Omental fat pad (tissue), 4 donors: ENCODE measurements at places on chromosomes 3 and 15.

DNA sequence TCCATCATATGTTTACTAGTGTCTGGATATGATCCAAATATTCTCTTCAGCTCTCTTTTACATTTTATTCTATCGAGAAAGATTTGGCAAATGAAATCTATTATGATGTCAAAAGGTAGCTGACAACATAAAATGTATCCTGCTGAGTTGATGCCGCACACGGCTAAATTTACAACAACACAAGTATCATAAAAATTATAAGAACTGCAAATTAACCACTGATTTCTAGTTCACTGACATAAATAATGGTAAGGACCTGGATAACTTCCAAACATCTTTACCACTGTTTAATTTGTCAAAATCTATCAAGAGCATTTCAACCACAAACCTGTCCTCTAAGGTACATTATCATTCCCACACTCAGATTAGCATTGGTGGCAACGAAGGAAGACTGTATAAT lies 244.5 kb downstream of the FOXP1 start:
- DNase-seq = no peak

DNA sequence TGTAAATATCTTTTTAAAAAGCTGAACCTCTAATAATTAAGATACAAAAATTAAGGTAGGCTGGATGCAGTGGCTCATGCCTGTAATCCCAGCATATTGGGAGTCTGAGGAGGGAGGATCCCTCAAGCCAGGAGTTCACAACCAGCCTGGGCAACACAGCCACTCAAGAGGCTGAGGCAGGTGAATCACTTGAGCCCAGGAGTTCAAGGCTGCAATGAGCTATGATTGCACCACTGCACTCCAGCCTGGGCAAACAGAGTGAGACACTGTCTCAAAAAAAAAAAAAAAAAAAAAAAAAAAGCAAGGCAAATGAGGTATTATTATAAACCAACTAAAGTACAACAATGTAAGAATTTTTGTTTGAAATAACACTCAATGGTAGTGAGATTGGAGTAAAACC lies 47.6 kb downstream of the EFHB start:
- DNase-seq = no peak

DNA sequence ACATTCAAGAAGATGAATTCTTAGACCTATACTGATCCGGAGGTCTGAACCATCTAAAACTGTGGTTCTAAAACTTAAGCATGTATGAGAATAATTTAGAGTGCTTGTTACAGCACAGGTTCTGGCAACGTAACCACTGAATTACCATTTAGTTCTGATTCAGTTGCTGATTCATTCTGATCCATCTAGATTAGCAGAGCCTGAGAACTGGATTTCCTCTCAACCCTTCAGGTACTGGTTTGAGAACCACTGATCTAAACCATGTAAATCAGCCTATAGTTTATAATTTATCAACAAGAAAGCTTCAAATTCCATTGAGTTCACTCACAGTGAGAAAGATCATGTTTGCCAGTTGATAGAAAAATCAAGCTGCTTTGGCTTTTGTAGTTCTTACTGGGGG lies 1001.1 kb upstream of the EPHA6 start:
- DNase-seq = no peak

- DNase-seq = no peak
Observed at GRCh38 chr15:60553163-60553562, 74.2 kb upstream of the ICE2 start.

- no peak for DNase-seq
Observed at GRCh38 chr3:193850084-193850619, 257.1 kb downstream of the OPA1 start.

DNA sequence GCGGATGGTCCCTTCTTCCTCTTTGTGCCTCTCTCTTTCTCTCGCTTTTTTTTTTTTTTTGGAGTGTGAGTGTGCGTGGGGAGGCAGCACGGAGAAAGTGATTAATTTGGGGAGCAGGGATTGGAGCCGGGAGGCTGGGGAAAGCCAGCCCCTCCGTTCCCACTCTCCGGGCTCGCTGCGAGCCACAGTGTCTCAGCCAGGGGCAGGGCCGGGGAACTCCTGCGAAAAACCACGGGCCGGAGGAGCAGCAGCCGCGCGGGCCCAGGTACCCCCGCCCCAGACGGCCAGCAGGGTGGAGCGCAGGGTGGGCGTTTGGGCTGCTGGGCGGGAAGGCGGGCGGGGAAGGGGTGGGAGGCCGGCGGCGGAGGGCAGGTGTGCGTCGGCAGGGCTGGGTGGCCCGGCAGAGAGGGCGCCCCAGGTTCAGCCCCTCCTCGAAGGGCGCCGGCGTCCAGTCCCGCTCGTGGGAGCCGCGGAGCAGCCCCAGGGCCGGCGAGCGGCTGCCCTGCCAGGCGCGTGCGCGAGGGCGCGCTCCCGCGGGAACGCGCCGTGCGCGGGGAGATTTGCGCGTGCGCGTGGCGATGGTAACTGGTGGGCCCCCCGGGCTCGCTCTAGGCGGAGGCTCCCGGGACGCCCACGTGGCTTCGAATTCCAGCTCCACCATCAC lies 1.4 kb downstream of the CHL1 start:
- DNase-seq = no peak

- peak; percentile 8 for DNase-seq
Observed at GRCh38 chr15:101043911-101044624, 124.9 kb downstream of the LRRK1 start.

DNA sequence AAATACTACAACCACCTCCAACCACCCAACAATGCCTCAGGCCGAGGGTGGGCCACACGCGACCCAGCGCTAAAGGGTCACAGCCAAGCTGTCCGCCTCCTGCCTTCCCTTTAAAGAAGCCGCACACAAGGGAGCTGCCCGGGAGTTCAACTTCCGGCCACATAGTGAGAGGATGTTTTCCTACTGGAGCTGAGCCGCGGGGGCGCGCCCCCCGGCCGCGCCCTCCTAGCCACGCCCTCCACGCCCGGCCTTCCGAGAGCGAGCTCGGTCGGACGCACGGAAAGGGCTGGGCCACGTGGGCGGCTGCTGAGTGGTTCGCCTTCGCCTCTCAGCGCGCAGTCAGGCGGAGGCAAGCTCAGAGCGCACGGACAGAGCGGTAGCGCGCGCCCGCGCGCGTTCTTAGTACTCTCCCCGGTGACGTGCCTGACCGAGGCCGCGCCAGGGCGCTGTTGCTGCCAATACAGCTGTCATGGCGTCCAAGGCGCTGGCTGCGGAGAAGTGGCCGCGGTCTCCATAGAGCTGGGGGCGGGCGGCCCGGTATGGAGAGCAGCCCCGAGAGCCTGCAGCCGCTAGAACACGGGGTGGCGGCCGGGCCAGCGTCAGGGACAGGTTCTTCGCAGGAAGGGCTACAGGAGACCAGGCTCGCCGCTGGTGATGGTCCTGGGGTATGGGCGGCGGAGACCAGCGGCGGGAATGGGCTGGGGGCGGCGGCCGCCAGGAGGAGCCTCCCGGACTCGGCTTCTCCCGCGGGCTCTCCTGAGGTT lies at the start of gene MINDY2:
TSS of gene MINDY2 (plus strand) at position 446 of the 764 bp plus-strand sequence. CDS start at position 540, 94 bp downstream.
- peak; percentile 79 for DNase-seq

- DNase-seq = no peak
Observed at GRCh38 chr3:49554633-49555265, 472 bp downstream of the BSN start.

DNA sequence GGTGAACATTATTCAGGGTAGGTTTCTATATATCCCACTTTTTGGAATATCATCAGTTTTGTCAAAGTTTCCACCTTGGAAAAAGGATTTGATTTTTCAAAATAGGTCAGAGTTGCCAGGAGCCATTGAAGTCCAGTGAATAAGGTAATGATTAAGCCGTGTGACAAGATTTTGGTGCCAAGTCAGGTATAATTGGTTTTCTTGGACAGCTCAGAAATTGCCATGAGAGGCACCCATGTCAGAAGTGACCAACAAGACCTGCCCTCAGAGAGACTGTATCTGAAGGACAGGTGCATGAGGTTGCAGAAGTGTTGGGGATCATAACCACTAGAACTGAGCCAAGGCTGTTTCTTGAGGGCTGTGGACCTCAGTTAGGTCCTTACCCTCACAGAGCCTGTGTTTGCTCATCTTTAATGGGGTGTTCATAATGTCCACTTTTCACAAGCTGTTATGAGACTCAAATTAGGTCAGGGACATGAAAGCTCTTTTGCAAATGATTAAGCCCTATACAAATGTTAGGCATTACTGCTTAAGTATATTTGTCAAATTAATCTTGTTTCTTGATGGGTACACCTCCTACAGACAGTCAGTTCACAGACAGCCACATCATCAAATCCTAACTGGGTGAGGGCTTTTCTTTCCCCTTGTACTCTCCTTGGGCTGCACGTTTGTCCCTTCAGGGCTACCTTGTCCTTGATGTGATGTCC lies 32.3 kb downstream of the CASR start:
- no peak for DNase-seq

GRCh38 chr15:66774001-66774814 lies 72.2 kb downstream of the SMAD6 start:
- DNase-seq = peak; percentile 78

DNA sequence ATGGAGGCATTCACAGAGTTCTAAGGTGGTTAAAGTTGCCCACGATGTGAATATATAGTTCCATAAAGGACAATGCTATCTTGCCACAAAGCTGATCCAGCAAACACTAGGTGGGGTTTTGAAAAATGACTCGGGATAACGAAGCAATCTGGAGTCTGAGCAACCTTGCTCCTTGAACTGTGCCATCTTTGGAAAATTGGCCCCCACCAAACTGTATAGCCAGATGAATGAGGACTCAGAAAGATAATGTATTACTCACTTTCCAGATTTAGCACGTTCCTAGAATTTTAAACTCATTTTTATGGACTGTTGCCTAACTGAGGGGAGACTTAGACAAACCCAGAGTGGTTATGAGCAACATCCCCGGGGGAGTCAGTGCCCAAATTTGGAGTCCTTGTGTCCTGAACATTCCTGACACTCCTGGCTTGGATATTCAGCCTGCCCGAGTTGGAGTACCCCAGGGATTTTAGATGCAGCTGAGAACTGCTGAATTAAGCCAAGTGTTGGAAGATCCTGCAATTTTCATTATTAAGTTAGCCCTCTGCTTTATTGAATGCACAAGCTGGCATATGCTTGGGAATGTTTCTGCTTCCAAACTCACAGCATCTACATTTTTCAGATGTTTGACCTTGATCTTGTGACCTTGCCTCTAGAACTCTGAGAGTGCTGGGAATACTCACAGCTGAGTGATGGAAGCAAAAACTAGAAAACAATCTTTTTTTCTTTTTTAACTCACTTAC lies 8.8 kb upstream of the MAGI1 start:
- DNase-seq = no peak

GRCh38 chr3:182683858-182684257 lies 109.4 kb upstream of the ATP11B start:
- no peak for DNase-seq

DNA sequence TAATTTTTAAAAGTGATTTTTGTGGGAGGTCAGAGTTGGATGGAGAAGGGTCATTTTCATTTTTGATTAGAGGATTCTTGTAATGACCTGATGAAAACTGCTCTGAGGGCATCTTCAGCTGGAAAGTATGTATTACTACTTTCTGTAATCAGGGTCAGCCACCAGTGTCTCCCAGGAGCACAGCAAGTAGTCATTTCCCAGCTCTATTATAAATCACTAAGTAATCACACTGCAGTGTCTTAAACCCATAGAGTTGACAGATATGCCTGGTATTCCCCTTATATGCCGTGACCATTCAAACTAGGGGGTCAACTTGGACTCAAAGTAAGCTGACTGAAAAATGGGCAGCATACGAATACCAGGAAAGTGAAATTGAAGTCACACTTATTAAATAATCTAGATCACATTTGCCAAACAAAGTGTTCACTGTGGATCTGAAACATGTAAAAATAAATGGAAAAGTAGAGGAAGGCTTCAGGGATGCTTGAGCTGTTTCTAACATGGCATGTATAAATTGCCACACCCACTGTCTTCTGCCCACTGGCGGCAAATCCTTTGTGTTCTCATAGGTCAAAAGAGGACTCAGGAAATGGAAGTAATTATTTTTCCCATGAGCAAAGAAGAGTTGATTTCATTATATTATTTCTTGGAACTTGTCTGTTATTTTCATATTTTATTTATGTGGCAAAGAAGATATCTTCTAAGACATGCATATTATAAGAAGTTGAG lies 105.7 kb downstream of the MBNL1 start:
- no peak for DNase-seq

DNA sequence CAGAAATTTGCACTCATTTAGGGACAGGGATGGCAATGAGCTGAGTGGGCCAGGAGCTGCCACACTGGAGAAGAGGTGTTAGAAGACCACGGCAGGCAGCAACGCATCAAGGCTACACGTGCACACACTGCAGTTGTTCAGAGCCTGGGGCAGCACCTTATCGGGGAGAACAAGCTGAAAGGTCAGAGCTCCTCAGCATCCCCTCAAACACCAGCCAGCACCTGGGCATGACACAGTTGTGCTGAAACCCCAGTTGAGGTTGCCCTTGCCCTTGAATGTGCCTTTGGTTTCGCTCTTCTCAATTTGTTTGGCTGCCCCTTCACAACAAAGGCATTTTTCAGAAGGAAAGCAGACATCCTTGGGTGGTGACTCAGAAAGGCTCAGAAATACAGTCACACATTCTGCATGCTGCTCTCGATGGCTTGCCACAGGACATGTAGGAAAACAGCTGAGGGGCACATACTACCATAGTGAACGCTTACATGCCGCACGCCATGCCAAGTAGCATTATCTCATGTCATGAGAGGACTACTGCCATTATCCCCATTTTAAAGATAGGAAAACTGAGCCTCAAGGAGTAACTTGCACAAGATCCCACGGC lies 57.6 kb downstream of the ST8SIA2 start:
- no peak for DNase-seq

- no peak for DNase-seq
Observed at GRCh38 chr15:60400944-60401343, 3.2 kb upstream of the ANXA2 start.

GRCh38 chr3:95348879-95349278 lies 1286.0 kb downstream of the NSUN3 start:
- no peak for DNase-seq

DNA sequence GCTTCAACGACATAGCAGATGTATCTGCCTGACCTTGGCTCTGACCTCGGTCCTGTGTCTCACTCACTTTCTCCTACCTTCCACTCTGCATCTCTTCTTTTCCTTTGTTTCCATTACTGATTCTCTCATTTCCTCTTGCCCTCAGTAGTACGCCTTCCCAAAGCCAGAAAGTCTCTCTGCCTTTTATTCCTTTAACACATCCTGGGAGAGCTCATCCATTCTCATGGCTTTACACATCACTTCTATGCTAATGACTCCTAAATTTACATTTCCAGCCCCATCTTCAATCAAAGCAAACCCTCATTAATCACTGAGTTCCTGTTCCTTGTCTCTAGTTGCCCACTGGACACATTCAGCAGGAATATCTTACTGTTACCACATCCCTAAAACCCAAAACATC lies 938.6 kb downstream of the NTRK3 start:
- no peak for DNase-seq
